ENCODE measurements at places on chromosomes 5 and 9.
A peak's percentile ranks its signal among the peaks of the same experiment; 100 is the strongest.

GRCh38 chr5:10106806-10107205, 142.9 kb downstream of the ATPSCKMT start:
- DNase-seq: no peak

- no peak for DNase-seq
Observed at GRCh38 chr9:38071470-38072134, 2.6 kb upstream of the SHB start.

DNA sequence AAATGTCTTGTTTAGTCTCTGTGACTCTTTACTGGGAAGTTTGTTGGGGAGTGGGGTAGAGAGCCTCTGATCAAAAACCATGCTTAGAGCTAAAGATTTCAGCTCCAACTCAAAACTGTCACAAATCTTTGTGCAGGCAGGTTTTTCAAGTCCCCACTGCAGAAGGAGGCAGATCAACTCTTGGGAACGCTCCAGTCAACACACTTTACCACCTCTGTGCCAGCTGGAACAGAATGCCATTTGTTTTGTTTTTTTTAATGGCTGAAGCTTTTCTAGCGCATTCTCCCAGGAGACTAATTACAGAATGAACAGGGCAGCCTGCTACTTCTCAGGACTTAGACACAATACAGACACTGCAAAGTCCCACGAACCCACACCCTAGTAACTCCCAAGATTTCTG, 17.9 kb upstream of the LHX6 start:
- no peak for DNase-seq

- no peak for DNase-seq
Observed at GRCh38 chr9:119195521-119195920, 173.7 kb downstream of the BRINP1 start.

GRCh38 chr9:24351258-24351657, 194.4 kb downstream of the IZUMO3 start:
- no peak for DNase-seq

DNA sequence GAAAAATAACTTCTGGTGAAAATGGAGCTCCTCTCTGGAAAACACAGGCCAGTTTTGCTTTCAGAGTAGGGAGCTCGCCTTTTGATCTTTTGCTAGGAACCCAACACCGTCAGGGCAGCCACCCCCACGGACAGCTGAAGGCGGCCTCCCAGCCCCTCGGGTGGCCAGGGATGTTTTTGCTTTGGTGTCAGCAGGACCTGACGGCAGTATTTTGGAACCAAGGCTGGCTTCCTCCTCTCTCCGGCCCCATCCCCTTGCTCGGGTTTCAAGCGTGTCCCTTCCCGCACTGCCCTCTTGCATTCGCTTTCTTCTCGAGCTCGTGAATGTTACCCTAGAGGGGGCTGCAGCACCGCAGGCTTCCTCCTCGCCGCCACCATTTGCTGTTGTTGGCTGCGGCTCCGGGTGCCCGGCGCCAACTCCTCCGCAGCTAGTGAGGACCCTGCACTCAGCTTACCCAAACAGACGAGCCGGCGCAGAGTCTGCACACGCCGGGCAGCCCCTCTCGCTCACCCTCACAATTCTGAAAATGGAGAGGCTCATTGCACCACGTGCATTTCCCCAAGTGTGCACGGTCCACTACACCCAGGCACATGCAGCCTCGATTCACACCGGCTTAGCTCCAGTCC, 35.5 kb upstream of the ADAMTSL1 start:
- DNase-seq: peak; percentile 22

- no peak for DNase-seq
Observed at GRCh38 chr5:95889076-95889475, 66.5 kb upstream of the GLRX start.

GRCh38 chr5:1031306-1031959, 22.8 kb downstream of the NKD2 start:
- DNase-seq: no peak

DNA sequence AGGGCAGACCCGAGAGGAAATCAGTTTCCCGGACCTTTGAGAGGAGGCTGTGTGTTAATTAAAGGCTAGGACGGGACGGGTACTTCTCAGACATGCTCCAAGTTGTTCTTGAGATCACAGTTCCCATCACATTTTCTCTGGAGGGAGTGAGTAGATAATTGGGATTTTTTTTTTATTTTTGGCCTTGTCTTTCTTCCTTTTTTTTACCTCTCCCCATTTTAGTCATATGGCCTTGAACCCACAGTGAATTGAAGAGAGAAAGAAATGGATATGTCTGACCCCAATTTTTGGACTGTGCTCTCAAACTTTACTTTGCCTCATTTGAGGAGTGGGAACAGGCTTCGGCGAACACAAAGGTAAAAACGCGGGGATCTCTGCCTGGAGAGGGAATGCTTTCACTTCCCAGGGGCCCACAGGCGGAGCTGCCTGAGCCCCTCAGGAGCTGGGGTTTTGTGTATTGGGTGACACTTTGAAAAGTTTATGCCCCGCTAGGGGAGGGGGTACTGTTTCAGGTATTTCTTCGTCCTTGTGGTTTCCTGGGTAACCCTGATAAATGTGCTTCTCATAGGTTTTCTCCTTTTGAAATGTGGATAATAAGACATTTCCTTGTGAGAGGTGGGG, 191.8 kb downstream of the CD180 start:
- DNase-seq: no peak

DNA sequence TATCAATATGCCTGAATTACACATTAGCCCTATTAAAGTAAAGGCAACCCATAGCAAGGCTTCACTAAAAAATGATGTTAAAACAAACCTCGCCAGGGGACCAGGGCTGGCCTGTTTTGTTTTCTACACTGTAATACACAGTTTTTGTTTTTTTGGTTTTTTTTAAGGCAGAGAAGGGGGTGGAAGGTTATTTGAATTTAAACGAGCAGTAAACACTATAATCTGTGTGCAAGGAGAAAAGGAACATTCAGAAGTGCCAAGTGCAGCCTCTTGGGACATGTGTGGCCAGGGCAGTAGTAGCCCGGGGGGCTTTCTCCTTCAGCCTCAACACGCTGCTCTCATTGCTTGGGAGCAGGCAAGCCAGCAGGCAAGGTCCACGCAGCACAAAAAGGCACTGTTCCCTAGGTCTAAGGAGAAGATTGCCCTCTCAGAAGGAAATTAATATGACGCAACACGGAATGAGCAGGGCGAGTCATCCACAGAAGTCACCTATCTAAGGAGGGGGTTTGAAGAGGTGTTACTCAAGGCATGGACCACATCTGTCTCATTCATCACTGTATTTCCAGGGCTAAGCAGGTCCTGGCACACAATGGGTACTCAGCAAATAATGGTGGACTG, 16.2 kb downstream of the SIL1 start:
- DNase-seq: no peak

DNA sequence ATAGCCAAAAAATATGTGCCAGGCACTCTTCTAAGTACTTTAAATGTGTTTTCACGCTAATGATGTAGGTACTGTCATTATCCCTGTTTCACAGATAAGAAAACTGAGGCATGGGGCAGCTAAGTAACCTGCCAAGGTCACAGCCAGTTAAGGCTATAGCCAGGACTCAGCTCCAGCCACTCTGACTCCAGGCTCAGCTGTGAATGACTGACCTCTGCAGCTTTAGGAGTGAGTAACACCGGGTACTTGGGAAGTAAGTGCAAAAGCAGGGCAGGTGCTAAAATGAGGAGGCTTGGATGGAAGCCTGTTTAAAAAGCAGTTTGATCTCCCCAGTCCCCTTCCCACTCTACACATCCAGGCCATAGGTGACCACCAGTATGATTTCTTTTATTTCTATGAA, 10.6 kb upstream of the SHC3 start:
- no peak for DNase-seq

DNA sequence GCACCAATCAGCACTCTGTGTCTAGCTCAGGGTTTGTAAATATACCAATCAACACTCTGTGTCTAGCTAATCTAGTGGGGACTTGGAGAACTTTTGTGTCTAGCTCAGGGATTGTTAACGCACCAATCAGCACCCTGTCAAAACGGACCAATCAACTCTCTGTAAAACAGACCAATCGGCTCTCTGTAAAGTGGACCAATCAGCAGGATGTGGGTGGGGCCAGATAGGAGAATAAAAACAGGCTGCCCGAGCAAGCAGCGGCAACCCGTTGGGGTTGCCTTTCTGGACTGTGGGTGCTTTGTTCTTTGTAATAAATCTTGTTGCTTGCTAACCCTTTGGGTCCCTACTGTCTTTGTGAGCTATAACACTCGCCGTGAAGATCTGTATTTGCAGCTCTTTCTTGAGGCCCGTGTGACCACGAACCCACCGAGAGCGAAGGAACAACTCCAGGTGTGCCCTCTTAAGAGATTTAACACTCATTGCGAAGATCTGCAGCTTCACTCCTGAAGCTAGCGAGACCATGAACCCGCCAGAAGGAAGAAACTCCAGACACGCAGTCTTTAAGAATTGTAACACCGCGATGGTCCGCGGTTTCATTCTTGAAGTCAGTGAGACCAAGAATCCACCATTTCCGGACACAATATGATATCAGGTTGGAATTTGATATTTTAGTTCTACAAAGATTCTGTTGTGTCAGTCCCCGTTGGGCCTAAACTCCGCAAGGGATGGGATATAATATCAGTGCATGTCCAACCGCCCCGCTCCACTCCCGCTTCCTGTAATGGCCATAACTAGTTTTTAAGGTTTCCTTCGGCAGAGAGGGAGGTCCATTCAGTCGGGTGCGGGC, 740 bp upstream of the TRMT10B start:
- no peak for DNase-seq

- DNase-seq: no peak
Observed at GRCh38 chr5:102797322-102797884, 42.3 kb downstream of the PAM start.

DNA sequence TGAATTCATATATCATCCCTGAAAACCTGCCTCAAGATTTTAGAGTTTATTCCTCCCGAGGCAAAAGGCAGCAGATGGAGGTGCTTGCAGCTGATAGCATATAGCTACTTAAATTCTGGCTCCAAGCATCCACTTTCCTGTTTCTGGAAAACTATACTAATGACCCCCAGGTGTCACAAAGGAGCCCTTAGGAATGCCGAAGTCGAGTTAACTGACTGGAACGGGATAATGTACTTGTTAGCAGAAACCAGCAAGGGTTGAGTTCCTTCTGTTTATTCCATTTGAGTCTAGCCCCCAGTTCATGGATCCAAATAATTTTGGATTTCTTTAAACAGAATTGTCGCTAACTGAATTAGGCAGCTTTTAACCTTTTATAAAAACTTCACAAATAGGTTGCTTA, 44.5 kb downstream of the PTTG1 start:
- no peak for DNase-seq

DNA sequence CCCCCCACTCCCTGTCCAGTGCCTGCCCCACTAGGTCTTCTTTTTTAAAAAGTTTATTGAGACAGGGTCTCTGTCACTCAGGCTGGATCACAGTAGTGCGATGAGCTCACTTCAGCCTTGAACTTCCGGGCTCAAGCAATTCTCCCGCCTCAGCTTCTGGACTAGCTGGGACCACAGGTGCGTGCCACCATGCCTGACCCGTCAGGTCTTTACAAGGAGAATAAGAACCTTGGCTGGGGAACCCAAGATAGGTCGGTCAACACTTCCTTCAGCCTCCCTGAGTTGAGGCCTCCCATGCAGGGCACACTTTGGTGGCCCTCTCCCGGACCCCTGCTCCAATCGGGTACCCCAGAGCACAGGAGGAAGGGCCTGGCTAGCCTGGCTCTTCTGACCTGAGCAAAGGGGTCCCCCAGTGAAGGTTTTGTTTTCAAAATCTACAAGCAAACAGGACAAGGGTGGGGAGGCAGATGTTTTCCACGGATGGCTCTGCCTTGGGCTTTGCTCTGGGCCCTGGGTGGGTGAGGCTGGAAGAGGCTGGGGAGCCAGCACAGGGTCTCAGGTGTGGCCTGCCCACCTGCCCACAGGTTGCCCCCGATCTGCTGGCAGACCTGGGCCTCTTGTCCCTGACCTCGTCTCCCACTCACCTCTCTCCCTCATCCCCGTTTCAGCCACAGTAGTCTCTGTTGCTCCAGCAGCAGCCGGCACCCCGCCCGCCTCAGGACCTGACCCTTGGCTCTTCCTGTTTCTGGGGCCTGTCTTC, 108.7 kb upstream of the PHYKPL start:
- no peak for DNase-seq

DNA sequence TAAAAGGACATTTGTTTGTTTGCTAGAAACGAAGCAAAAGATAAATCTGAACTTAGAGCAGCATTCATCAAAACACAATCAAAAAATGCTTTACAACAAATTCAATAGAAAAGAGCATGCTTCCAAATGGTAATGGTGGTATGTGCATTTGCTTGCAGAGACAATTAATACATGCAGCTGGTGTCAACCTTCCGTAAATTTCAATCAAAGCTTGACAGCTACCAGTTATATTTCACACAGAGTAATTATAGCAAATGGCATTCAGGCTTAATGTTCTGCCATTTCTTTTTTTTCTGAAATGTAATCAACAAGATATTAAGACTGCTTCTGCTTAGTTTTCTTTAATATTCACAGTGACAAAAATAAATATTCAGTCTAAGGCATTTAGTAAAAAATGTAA, 90.6 kb downstream of the AUH start:
- DNase-seq: no peak

GRCh38 chr9:28207657-28208056, 634.4 kb upstream of the C9orf72 start:
- no peak for DNase-seq

DNA sequence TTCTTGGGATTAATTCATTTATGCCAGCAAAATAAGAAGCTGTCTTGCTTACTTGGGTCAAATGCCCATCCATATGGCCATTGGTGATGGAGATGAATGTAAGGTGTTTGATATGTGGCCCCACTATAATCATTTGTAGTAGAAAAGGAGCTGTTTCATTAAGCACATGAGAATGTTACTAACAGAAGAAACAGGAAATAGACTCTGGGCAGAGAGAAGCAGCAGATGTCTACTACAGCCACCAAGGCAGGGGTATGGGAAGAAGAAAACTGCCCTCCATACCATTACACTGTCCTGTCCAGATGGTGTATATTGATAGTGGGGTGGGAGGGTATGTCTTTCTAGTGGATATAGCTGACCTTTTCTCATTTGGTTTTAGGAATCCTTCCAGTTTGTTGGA, 386.6 kb upstream of the CLINT1 start:
- DNase-seq: no peak

GRCh38 chr9:126699401-126699881, 85.7 kb downstream of the LMX1B start:
- DNase-seq: no peak

GRCh38 chr5:59765446-59765845, 128.1 kb downstream of the PDE4D start:
- no peak for DNase-seq

Measured in C1 segment of cervical spinal cord (tissue), 14 donors.